ENCODE measurements at places on chromosomes 6 and 20.

GRCh38 chr6:116557893-116558292 lies 4.3 kb downstream of the CALHM4 start:
- DNase-seq = no peak

DNA sequence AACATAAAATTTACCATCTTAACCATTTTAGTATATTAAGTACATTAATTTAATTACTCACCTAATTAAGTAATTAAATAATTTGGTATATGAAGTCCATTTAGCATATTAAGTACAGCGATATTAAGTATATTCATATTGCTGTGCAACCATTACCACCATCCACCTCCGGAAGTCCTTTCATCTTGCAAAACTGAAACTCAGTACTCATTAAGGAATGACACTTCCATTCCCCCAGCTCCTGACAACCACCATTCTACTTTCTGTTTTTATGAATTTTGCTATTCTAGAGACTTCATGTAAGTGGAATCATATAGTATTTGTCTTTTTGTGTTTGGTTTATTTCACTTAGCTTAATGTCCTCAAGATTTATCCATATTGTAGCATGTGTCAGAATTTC lies 61.1 kb upstream of the GTSF1L start:
- no peak for DNase-seq

DNA sequence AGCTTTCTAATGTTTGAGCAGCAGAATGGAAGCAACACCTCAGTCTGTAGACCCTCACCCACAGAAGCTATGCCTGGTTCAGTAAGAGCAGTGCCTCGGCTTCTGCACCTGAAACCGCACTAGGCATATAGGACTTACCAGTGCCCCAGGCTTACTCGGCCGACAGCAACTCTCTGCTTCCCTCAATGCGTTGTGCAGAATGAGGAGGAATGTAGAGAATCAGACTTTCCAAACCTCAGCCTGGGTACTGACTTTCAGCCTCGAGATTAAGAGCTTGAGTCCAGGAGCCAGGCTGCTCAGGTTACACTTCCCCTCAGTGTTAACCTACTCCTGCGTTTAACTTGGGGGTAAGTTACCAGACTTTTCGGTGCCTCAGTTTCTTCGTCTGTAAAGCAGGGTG lies 8.6 kb downstream of the EYA2 start:
- DNase-seq = no peak

DNA sequence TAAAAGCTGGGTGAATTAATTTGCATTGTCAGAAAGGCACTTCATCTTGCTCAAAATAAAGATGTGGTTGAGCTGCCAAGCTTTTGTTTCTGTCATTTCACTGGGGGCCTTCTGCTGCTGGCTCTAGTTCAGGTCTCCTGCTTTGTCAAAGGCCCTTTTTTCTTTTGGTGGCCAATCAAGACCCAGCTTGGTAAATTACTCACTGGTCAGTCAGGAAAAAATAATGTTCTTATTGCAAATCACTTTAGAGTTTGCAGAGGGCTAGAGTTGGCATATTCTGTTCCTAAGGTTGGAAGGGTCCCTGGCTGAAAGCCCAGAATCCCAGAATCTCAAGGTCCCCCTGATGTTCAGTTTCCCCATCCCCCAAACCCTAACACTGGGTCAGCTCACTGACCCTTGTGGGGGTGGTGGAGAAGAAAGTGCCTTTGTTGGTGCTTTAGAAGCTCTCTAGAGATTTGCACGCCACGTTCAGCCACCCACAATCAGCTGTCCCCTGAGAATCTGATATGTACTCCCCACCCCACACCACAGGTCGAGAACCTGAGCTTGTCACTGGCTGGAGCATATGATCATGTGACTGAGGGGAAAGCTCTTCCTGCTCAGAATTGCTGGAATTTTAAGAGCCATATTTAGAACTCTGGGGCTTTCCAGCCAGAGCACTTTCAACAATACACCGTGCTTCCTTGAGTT lies 21.7 kb upstream of the BNIP5 start:
- DNase-seq = no peak

DNA sequence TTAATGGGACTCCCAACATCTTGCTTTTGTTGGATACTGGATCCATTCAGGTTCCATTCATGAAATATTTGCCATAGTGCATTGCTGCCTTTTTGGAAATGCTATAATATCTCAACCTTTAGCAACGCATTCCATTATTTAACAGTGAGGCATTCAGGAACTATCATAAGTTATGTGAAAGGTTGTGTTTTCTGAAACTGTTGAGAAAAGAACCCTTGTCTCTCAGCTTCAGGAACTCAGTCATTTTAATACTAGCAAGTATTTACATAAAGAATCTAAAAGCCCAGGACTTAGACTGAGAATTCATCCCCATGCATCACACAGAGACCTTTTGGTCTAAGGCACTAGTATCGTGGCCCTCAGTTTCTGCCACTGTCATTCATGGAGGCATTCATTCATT lies 24.9 kb upstream of the SASH1 start:
- no peak for DNase-seq

- DNase-seq = peak; percentile 41
These were observed 69.0 kb downstream of the MOCS1 start for GRCh38 chr6:39865011-39865888.

DNA sequence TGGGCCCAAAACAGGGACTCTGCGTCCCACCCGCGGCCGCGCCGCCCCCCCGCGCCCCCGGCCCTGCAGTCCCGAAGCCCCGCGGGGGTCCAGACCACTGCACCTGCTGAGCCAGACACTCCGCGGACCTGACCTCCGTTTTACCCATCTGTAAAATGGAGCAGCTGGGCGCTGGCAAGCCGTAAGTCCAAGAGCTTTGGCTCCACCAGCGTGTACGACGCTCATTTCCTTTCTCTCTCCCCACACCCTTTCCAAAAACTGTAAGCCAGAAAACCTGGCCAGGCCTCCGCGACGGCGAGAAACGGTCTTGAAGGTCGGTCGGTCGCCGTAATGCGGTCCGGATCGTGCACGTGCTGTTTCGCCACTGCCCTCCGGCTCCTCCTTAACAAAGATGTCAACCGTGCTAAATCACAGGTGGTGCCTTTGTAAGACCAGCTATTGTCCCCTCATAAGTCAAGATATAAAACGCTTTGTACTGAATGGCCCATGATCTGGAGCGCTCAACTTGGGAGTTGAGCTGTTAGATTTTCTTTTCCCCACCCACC lies 7.8 kb upstream of the NR2E1 start:
- no peak for DNase-seq

DNA sequence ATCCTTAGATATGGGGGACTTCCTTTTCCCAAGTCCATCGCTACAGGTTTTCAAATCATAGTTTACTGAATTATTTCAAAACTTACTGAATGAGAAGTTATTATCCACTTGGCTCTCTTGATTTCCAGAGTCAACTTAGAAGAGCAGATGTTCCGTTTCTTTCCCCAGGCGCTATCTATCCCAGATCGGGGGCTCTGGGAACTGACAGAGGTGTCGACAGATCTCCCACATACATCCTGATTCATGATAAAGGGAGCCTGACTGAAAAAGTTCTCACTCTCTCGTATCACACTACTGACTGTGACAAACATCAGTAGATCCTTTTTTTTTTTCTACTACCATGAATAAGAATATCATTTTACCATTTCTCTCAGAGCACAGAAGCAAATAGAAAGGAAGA lies 654.8 kb downstream of the RNF144B start:
- DNase-seq = no peak
